T-helper 1 cell (primary cell): ENCODE measurements at places on chromosomes 4 and X.

GRCh38 chr4:37827030-37827685 lies 672 bp downstream of the PGM2 start:
- DNase-seq: no peak

GRCh38 chr4:183478926-183479325 lies 25.9 kb upstream of the ING2 start:
- no peak for DNase-seq

GRCh38 chr4:165662341-165662740 lies 210.7 kb upstream of the TLL1 start:
- DNase-seq: no peak

GRCh38 chr4:170259631-170260153 lies 169.9 kb upstream of the AADAT start:
- DNase-seq: no peak

- no peak for DNase-seq
Observed at GRCh38 chrX:153870791-153871360, 15.1 kb downstream of the L1CAM start.

GRCh38 chr4:143384381-143384994 lies 47.8 kb downstream of the GAB1 start:
- DNase-seq: no peak

GRCh38 chr4:87240341-87240740 lies 19.9 kb upstream of the KLHL8 start:
- DNase-seq: no peak

GRCh38 chr4:39697740-39698423 lies at the start of gene UBE2K:
Gene UBE2K, plus strand, starts transcription at chr4:39698136. Its CDS starts 192 bp downstream, at chr4:39698328.
- DNase-seq: peak; percentile 90

DNA sequence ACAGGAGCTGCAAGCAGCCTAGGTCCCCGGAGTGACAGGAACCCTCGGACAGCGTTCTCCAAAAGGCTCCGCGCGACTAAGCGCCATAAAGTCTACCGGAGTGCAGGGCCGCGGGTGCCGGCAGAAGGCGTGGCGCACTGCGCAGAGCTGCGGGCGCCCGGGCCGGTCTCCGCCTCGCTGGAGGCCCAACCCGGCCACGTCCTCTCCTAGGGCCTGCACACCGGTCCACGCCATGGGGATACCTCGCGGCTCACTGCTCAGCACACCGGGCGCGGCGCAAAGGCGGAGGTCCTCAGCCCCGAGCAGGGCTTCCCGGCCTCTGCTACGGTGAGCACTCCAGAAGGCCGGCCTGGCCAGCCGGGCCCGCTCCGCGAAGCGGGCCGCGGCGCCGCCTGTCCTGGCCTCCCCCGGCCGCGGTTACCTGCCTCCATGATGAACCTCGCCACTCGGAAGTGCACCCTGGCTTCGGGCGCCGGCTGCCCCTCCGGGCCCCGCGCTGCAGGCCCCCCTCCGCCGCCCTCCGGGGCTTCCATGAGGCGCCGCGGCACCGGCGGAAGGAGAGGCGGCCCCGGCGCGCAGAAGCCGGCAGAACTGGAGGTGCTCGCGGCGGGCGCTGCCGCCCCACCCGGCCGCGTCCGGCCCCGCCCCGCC lies at the start of gene CCNQ:
TSS of gene CCNQ (minus strand) at position 599 of the 651 bp plus-strand sequence. CDS start at position 533, 66 bp downstream.
- no peak for DNase-seq

DNA sequence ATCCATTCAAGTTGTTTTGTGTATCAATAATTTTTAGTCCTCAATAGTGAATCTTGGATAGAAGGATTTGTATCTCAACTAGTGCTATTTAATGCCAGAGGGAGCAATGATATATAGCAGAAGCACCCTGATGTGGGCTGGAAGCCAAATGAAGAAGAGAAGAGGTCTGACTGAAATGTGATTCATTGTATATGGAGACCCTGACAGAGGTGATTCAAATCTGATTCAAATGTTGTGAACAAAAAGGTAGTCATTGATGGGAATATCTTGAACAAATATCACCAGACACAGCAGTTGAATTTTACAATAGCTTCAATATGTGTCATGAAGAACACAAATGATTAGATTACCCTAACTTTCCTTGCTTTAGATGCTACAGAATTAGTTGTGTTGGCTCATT lies 27.5 kb upstream of the SULT1B1 start:
- no peak for DNase-seq

- peak; percentile 7 for DNase-seq
Observed at GRCh38 chr4:95248720-95249425, 299.9 kb downstream of the UNC5C start.

GRCh38 chr4:140466146-140466545 lies 31.9 kb downstream of the MGAT4D start:
- DNase-seq: no peak

GRCh38 chr4:14496408-14496807 lies 505.9 kb upstream of the CPEB2 start:
- DNase-seq: no peak

DNA sequence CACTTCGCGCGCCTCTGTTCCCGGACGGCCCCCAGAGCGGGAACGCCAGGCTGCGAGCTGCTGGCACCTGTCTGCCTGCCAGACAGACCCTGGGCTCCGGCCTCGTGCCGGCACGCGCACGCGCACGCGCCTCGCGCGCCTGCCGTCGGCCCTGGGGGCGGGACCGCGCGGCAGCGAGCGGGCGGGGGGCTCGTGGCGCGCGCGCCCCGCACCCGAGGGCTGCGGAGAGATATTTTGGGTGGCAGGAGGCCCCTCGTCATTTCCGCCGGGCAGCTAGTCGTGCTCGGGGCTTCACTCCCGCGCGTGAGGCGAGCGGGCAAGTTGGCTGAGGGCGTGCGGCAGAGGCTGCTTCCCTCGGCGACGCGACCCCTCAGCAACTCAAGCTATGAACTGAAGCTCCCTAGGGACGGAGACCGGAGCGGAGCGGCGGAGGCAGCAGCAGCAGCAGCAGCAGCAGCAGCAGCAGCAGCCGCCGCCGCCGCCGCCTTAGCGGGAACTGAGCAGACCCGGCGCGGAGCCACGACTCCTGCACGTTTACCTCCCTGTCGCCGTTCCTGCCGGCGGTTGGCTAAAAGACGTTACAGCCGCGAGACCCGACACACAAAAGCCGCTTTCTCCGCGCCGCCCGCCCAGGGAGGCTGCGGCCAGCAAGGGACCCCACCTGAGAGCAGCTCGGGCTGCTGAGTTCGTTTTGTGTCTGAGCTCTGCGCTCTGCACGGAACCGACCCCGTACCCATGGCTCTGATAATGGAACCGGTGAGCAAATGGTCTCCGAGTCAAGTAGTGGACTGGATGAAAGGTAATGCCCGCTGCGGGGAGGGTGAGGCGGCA lies at the start of gene CNKSR2:
TSS of gene CNKSR2 (plus strand) at position 256 of the 831 bp plus-strand sequence. CDS start at position 736, 480 bp downstream.
- peak; percentile 58 for DNase-seq

DNA sequence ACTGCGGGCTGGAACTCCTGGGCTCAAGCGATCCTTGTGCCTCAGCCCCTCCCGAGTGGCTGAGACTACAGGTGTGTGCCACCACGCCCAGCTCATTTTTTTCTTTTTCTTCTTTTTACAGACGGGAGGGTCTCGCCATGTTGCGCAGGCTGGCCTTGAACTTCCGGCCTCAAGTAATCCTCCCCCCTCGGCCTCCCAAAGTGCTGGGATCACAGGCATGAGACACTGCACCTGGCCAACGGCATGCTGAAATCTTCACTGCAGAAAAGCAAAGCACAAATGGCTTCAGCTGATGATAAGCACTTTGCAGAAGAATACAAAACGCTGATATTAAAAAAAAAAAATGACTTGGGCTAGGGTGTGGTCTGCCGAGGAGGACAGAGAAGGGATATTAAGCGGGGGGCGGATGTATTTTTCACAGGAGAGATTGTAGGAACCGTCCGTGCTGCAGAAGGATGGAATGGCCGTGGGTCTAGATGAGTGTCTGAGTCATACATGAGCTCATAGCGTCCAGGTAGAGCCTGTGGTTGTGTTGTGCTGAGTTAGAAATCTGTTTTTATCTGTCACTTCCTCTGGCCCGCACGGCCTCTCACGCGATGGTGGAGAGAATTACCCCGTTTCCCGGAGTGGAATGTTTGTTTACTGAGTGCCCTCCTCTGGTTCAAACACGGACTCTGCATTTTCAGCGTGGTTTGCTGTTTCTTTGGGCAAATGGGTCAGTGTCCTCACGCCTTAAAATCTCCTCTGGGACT lies 8.5 kb upstream of the AKAP17A start:
- DNase-seq: no peak

- DNase-seq: no peak
Observed at GRCh38 chr4:148061141-148061481, 329.2 kb downstream of the ARHGAP10 start.

DNA sequence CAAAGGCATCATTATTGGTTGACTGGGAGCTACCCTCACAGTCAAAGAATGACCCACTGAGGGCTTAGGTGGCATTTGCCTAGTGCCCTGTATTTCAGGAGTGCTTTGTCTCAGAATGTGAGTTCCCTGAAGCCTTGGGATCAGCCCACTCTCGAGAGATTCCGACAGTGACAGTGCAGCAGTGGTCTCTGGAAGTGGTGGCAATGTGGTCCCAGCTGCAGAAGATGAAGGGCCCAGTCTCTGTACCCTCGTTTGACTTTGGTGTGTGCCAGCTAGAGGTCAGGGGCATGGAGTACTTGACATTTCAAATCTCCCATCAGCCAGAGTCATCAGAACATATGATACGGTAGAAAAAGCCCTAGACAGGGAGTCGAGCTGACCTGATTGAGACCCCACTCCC lies 153.7 kb downstream of the EFNB1 start:
- no peak for DNase-seq

DNA sequence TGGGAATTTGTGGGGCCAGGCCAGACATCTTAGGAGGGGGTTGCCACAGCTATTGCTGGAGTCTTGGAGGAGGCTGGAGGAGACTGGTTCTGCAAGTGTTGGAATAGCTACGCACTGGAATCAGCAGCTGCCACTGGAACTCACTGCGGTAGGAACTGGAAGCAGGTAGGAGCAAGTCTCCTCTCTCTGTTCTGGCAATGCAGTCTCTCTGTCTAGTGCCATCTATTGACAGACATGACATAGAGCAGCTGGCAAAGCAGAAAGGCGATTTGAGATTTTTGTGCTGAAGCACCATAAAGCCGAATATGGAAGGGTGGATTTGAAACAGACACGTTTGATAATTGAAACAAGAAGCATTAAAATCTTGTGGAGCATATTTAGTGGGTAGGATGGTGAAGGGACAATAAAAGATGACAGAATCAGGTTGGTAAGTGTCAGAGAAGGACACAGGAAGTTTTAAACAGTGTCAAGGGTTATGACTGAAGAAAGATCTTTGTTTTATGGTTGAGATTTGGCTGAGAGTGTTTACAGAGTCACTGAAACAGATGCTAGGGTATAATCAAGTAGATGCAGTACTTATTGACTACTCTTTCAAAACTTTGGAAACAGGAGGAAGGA lies 23.5 kb upstream of the SYNPO2 start:
- DNase-seq: no peak

DNA sequence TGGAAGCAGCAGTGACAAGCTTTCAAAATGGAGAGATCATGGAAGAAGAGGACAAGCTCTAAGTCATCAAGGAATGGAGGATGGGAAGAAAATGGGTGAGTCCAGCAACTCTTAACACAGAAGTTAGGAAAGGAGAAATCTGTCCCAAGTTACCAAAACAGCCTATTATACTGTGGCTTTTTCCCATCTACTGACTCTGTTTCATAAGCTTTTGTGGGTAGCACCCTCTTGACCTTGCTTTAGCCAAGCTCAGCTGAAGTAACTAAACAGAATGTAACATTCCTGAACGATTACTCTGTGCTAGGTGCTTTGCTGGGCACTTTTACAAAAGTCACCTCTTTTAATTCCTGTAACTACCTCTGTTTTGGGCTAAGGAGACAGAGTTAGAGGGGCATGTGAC lies 54.9 kb downstream of the MAP7D2 start:
- DNase-seq: no peak

GRCh38 chr4:182048871-182049270 lies 194.3 kb upstream of the TENM3 start:
- no peak for DNase-seq

DNA sequence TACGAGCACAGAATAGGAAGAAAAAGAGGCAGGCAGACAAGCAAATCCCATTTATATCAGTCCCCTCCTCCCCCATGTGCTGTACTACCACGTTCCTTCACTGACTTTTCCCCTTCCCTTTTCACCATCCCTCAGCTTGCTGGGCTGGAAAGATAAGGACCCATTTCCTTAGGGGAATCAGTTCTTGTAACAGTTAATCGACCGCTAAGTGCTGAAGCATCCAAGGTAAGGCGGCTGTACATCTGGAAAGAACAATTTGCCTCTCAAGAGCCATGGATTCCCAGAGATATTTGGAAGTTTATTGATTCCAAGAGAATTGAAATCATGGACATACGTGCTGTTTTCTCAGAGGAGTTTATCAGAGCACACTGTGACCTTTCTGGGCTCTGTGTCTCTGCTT lies 1688.0 kb downstream of the STIM2 start:
- DNase-seq: no peak

- no peak for DNase-seq
Observed at GRCh38 chrX:109398833-109399232, 83.1 kb downstream of the GUCY2F start.

- DNase-seq: no peak
Observed at GRCh38 chrX:125096469-125096868, 223.2 kb upstream of the TEX13C start.

GRCh38 chrX:2691543-2692220 lies 587 bp downstream of the CD99 start:
- DNase-seq: no peak

DNA sequence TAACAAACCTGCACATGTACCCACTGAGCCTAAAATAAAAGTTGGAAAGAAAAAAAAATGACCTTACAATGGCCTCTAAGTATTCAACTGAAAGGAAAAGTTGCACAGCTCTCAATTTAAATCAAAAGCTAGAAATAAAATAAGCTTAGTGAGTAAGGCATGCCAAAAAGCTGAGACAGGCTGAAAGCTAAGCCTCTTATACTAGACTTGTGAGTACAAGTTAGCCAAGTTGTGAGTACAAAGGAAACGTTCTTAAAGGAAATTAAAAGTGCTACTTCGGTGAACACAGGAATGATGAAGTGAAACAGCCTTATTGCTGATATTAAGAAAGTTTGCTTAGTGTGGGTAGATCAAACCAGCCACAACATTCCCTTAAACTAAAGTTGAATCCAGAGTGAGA lies 707.9 kb upstream of the PITX2 start:
- no peak for DNase-seq

DNA sequence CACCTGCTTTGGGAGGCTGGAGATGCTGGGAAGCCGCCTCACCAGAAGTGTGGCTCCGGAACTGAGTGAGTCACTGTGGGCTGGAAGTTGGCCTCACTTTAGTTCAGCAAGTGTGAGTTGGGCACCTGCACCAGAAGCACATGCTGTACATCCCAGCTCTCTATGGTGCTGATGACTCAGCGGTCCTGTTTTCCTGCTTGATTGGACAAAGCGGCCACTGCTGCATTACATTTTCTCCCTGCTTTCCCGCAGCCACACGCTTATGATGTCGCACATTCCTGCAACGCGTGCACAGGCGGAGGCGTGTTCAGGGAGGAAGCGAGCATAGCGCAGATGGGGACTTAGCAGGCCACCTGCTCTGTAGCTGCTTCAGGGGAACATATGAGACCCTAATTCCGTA lies 26.7 kb upstream of the CLDN34 start:
- no peak for DNase-seq

DNA sequence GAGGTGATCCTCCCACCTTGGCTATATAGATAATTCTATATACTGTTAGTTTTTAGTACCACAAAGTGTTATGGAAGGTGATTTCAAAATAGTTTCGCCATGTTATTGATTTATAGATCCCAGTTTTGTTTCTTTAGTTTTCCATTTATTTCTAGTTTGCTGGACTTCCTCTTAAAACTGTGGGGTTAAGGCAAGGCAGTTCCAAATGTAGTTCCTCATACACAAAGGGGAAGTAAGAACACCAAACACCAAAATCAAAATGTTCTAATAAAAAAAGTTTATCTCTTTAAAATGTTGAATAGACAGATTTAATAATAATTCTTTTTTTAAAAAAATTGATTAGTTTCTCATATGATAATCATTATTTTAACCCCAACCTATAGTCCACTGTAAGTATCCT lies 6.8 kb upstream of the CISD2 start:
- DNase-seq: no peak
